ENCODE measurements at places on chromosomes 11 and 22.

GRCh38 chr22:43377896-43378704 is 33.7 kb upstream of the MPPED1 start:
- no peak for DNase-seq

- DNase-seq, result no peak
Measured at GRCh38 chr11:3707176-3707575, 36.0 kb upstream of the CHRNA10 start.

GRCh38 chr11:123892031-123892430 is 6.6 kb upstream of the TMEM225 start:
- no peak for DNase-seq

- no peak for DNase-seq
Measured at GRCh38 chr11:3962406-3962840, 107.0 kb downstream of the STIM1 start.

DNA sequence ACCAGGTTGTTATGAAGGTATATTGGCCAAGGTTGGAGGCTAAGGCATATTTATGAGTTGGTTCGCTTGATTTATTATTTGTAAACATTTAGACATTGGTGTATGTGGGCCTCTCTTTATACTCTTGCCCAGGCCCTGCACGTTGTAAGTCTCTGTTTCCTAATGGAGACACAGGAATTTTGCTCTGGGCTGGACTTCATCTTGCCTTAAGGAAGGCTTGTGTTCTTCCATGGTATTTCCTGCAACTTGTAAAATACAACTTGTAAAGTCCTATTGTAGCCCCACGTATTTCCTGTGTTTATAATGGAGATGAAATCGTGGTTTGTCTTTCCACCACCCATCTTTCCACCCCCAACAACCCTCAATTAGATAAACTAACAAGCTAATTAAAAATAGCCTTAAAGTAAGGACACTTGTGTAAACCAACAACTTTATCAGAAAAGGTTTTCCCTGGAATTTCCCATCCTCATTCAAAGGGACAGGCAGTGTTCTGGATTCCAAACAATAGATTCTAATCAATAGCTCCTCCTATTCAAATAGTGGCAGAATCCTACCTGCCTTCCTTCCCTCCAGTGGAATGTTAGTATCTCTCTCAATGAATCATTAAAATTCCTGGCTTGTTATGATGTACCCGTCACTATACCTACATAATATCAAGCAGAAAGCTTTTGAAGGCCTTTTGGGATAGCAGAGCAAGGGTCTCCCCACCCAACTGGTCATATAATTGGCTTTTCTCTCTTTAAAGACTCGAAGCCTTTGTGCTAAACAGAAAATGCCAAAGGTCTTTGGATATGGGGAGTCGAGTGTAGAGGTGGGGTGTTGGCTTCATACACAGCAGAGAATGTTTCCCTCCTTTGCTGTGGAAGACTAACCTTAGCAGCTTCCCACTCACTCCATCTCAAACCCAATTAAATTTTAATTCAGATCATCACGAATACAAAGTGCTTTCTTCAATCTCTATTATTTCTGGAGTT is 77.1 kb downstream of the UBASH3B start:
- DNase-seq, result no peak

GRCh38 chr11:81222491-81222890 is 1511.2 kb downstream of the FAM181B start:
- no peak for DNase-seq

GRCh38 chr11:538431-539051 is 1.2 kb downstream of the LRRC56 start:
- DNase-seq, result no peak

DNA sequence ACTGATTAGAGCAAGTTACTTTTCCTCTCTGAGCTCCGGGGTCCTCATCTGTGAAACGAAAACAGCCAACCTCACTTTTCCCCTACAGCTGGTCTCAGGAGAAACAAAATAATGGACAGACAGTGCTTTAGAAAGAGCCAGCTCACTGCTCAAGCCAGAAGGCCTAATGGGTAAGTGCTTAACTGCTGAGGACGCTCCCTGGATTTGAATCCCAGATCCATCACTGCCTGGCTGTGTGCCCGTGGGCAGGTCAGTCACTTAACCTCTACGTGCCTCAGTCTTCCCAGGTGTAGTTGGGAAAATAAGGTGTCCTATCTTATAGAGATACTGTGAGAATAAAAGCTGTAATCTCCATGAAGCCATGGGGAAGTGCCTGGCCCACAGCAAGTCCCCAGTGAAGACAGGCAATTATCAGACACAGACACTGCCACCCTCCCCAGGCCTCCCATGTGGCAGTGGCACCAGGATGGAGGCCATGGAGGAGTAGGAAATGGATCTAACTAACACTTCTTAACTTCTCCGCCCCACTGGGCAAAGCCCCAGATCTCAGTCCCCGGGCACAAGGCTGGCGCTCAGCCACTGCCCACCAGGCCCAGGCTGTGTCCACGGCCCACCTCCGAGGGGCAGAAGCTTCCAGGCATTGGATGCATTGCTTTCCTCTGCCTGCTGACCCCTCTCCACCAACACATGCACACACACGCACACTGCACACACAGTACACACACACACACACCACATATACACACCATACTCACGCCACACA is 9.2 kb downstream of the TP53I11 start:
- DNase-seq, result no peak

GRCh38 chr11:118918128-118918685 is 7.5 kb downstream of the BCL9L start:
- no peak for DNase-seq

GRCh38 chr22:44037519-44038375 is 13.6 kb downstream of the PARVB start:
- peak; percentile 73 for DNase-seq

GRCh38 chr22:44112191-44112590 is 68.5 kb upstream of the PARVG start:
- no peak for DNase-seq

DNA sequence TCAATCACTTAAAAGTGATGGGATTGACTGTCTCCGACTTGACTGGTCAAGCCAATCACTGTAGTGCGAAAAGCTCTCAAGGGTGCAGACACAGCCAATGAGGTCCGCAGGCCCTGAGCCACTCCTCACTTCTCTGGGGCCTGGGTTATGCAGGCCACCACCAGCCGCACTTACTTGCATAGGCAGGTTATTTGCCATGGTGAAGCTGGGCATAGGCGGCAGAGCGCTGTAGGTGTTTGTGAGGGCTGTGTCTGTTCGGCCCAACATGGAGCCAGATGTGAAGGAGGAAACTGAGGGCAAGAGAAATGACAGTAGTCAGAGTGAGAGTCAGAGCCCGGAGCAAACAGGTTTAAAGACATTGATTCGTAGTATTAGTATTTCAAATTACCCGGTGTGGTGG is 17.9 kb downstream of the PAX6 start:
- DNase-seq, result no peak

- no peak for DNase-seq
Measured at GRCh38 chr22:32603651-32604540, 129.3 kb downstream of the FBXO7 start.

DNA sequence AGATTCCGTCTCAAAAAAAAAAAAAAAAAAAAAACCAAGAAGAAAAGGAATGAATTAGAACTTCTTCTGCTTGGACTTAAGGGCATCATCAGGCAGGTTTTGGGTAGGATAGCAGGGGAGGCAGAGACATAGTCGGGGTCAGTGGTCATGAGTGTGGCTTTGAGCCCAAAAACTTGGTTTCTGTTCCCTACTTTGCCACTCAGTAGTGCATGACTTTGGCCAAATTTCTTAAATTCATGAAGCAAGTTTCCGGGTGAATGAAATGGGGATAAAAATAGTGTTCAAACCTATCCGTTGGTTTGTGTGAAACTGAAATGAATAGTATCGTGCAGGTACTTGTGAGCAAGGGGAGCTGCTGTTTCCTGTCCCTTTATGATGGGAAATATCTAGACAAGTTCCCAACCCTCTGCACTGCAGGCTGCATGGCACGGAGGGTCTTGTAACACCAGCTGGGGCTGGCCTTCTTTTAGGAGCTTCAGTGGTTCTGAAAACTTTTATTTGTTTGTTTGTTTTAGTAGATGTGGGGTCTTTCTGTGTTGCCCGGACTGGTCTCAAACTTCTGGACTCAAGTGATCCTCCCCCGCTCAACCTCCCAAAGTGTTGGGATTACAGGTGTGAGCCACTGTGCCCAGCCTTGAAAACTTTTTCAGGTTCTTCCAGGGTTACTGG is 18.4 kb downstream of the NEAT1 start:
- peak; percentile 68 for DNase-seq

DNA sequence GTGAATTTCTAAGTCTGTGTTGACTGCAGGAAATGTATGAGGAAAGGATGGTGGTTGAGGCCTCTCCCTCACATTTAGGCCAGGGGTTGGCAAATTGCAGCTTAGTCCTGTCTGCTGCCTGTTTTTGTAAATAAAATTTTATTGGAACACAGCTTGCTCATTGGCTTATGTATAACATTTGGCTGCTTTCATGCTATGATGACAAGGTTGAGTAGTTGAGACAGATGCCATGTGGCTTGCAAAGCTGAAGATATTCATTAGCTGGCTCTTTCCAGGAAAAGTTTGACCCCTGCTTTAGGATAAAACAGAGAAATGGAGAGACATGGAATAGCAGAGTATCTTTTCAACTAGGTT is 46.2 kb downstream of the BCR start:
- no peak for DNase-seq

- DNase-seq, result no peak
Measured at GRCh38 chr11:13775471-13775870, 107.0 kb downstream of the FAR1 start.

GRCh38 chr22:41305646-41306045 is 4.3 kb downstream of the ZC3H7B start:
- peak; percentile 42 for DNase-seq

- peak; percentile 67 for DNase-seq
Measured at GRCh38 chr11:27509908-27510307, 3.3 kb upstream of the LIN7C start.

- no peak for DNase-seq
Measured at GRCh38 chr22:23836281-23836680, 2.5 kb downstream of the DERL3 start.

- peak; percentile 97 for DNase-seq
Measured at GRCh38 chr22:50326956-50327710, at the start of gene DENND6B. TSS of gene DENND6B (minus strand) at chr22:50327012. CDS start at chr22:50326988, 24 bp downstream.

- DNase-seq, result no peak
Measured at GRCh38 chr11:17651061-17651460, 68.3 kb upstream of the MYOD1 start.

Data from suppressor macrophage treated with lipopolysaccharide for 1 hour (primary cell).